ENCODE measurements at places on chromosomes 2 and 18. TPM values are rescaled to one million over a fixed set of nuclear protein-coding genes. Genes with fewer than 3 reads are reported as not detected.

PSMA8 gene
- total RNA-seq: 1.7 TPM

ANO7 gene
- 0.57 TPM for total RNA-seq

FABP1 gene
- total RNA-seq: not detected

SERPINB13 gene
- not detected for total RNA-seq

SLC23A3 gene
- 3.3 TPM for total RNA-seq

CPO gene
- not detected for total RNA-seq

DSG2 gene
- total RNA-seq: 0.30 TPM

SYT4 gene
- total RNA-seq: not detected

CMPK2 gene
- total RNA-seq: 3.0 TPM

HOXD3 gene
- not detected for total RNA-seq

KCNE4 gene
- not detected for total RNA-seq

PLGLB2 gene
- total RNA-seq: 5.7 TPM

BOLA3 gene
- 13.5 TPM for total RNA-seq

KCNF1 gene
- not detected for total RNA-seq

RAB27B gene
- 0.05 TPM for total RNA-seq

FAM124B gene
- total RNA-seq: not detected

SUCLG1 gene
- 44.0 TPM for total RNA-seq

NTSR2 gene
- total RNA-seq: not detected

CFC1 gene
- not detected for total RNA-seq

EFEMP1 gene
- total RNA-seq: not detected

BCL11A gene
- 11.6 TPM for total RNA-seq

NCKAP5 gene
- not detected for total RNA-seq

ACSL3 gene
- 37.8 TPM for total RNA-seq

KATNAL2 gene
- total RNA-seq: 1.7 TPM

POTEJ gene
- not detected for total RNA-seq

RAD51AP2 gene
- not detected for total RNA-seq

OTOF gene
- 0.14 TPM for total RNA-seq

FOXD4L1 gene
- 0.41 TPM for total RNA-seq

SLC5A7 gene
- total RNA-seq: not detected

C1QL2 gene
- total RNA-seq: not detected

NRP2 gene
- 1.1 TPM for total RNA-seq

Measured in naive thymus-derived CD8-positive, alpha-beta T cell (primary cell).